NCI-H2171 (cell line): ENCODE measurements at places on chromosomes 6 and 20.

- DNase-seq: no peak
Measured at GRCh38 chr6:40627316-40627715, 40.2 kb upstream of the LRFN2 start.

- DNase-seq: no peak
Measured at GRCh38 chr6:39493777-39494176, 171.3 kb upstream of the KCNK16 start.

DNA sequence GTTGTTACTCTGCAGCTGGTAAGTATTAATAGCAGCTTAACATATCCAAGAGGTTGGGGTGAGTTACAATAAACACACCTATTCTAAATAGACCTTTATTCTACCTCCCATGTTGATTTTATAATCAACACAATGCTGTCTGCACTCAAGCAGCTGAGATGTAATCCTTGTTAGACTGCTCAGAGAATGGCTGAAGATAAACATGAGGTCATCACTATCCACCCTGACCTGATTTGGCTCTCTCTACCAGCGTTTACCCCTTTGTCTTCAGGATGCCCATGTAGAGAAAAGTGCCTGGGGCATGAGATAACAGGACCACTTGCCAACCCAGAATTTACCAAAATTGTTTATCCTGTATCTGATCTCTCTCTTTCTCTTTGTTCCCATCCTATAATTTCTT lies 220.7 kb upstream of the DEFB112 start:
- no peak for DNase-seq

DNA sequence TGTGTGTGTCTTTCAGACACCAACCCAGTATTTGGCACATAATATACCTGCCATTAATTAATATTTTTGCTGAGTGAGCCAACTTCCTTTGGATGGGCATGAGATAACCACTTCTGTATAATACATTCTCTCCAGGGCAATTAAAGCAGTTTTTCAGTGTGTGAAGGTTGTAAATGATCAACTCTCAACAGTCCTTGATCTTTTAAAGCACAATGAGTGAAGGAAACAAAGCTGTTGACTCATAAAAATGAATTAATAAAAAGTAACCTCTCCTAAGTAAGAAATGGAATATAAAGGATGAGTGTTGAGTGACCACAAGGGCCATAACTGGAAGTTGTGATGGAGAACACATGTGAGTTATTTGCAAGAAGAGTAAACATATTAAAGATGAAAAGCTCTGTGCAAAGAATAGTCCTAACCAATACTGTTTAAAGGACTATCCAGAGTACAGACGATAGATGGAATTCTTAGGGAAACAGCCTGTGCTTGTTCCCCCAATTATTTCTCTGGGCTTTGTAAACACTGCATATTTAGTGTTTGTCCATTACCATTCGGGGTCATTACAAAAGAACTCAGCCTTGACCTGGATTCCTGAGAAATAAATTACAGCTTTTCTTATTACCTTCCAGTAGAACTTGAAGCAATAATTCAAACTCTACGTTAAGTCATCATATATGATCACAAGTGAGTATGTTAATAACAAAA lies 446.2 kb downstream of the PLCB1 start:
- DNase-seq: no peak

GRCh38 chr6:34051331-34051919 lies 94.5 kb downstream of the GRM4 start:
- DNase-seq: no peak

GRCh38 chr20:44600758-44601201 lies 18.4 kb downstream of the PKIG start:
- no peak for DNase-seq

DNA sequence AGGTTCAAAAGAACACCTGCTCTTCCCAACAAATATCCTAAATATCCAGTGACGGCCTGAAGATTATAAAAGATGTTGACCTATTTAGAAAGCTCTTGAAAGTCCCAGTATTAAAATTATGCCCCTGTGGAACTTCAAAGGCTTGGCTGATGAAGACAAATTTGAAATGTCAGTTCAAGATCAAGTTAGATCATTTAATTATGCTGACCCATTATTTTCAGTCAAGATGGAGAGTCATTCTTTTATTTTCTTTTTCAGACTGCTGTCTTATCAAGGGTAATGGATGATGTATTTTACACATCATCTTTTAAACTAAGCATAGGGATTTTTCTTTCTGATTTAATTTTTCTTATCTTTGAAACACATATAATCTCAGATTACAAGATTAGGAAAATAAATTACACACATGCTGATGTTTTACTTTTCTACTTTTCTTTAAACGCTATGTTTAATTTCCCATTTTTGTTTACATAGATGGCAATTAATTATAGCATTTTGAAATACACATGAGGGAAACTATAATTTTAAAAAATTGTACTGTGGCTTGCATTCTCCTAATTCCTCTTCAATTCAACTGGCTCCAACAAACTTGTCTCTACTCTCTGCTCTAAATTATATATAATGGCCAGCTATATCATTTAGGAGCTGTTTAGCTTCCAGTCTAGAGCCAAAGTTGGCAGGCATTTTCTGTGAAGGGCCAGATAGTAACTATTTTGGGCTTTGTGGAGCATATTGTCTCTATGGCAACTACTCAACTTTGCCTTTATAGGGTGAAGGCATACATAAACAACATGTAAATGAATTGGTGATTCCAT lies 123.7 kb downstream of the RCAN2 start:
- no peak for DNase-seq

DNA sequence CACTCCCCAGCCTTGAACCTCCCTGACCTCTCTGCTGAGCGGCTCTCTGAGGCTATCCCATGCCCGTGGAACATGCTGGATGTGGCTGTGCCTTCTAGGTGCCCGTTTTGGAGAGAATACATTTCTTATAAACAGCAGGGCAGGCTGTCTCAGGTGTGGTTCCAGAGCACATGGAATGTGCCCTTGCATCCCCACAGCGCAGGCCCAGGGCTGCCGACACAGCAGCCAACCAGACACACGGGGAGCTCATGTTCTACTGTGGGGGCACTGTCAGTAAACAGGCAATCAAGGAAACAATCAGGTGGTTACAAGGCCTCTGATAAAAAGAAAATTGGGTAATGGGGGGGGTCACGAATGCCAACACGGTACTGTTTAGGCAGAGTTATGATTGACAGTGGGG lies 30.8 kb downstream of the FOXC1 start:
- no peak for DNase-seq

DNA sequence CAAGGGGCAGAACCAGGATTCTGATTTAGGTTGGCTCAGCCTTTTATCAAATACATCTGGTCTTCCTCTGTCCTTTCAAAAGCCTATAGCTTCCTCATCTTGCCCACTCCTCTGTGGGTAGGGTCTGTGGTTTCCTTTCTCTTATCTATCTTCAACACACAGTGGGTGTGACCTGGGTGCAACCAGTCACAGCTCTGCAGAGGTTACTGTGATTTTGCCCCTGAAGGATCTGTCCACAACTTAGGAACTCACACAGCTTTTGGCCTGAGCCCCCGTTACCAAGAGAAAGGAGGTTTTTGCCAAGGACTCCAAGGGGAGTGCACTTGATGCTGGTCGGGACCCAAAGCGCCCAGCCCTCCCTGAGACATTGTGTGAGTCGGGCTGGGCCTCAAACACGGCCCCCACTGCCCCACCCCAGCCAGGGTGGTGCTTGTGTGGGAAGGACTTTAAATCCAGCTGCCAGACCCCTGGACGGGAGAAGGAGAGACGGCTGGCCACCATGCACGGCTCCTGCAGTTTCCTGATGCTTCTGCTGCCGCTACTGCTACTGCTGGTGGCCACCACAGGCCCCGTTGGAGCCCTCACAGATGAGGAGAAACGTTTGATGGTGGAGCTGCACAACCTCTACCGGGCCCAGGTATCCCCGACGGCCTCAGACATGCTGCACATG lies at the start of gene PI16:
Gene PI16 (plus strand): TSS at position 477 of the 670 bp plus-strand sequence. CDS start 23 bp downstream, at position 500.
- no peak for DNase-seq

GRCh38 chr20:24872291-24873024 lies 76.6 kb upstream of the CST7 start:
- peak; percentile 100 for DNase-seq

- no peak for DNase-seq
Measured at GRCh38 chr20:19603376-19603750, 154.7 kb upstream of the RIN2 start.
